ENCODE measurements at places on chromosomes 5 and 9.
A peak's percentile ranks its signal among the peaks of the same experiment; 100 is the strongest.

DNA sequence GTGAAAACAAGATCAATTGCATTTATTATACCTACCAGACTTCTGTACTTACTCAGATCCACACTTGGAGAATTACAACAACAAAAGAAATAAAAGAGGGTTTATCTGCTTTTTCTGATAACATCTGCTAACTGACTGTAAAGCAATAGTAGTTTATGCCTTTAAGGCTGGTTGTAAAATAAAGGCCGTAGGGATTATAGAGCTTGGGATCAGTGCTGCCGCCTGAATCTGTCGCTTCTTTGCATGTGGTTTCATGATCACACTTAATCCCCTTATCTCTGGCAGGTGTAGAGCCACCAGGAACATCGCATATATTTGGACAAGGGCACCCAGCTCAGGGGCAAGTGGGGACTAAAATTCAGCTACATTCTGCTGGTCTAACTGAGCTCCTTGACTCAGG lies 146.7 kb downstream of the CCDC192 start:
- DNase-seq: no peak

GRCh38 chr5:135027697-135028615 lies 6.1 kb downstream of the PITX1 start:
- no peak for DNase-seq

DNA sequence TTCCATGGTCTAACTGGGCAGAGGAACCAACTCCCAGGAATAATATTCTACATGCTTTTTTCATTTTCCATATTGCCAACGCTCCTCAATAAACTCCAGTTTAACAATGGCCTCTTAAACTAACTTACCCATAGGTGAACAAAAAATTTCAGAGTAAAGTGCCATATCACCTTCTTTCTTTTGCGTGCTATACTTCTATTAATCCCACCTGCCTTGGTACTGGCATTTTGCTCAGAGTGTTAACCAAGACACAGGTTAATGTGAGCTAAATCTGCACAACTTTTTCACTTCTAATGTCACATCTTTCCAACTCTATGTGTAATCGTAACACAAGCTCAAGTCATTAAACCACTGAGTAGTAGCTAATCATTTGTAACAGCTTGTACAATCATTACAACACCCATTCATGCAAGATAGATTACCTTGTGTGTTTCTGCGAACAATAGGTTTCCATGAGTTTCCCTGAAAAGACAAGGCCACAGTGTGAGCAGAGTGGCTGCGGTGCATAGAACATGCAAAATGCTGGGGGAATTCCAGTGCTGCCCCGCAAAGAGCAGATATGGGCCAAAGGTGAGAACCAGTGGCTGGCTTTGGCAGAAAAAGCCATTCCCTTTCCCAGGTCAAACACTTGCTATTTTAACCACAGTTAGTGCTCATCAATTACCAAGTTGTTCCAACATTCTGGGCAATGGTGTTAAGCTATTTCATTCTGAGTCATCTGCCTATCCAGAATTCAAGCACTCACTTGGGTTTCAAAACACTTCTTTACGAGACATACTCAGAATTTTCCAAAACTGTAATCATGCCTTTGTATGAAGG lies 42.8 kb downstream of the TIMD4 start:
- DNase-seq: no peak

DNA sequence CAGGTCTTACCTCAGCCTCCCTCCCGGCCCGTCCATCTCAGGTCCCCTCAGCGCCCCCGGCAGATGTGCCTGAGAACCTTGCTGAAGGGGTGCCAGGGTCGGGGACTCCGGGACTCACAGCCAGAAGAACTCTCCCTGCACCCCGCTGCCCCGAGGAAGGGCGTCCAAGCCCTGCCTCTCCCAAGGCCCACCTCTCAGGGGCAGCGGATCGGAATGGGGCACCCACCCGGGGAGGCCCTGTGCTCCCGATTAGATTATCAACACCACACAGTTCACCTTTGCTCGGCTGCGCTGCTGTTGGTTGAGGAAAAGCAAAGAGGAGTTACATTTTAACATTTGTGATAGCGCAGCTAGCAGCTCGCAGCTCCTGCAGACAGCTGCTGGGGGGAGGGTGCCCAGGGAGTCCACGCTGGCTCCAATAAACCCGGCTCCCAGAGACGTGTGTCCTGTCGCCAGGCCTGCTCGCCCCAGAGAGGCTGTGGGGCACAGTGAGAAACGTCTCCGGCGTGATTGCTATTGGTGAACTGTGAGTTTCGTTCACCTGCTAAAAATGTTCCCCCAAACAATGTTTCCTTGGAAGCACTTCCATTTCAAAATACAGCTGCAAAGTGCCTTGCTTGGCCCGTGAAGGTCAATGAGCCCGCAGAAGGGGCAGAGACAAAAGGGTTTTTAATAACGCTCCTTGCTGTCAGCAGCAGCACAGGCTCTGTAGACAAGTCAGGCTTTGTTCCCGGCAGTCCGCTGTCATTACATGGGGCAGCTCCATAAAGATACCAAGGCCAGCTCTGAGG lies 18.6 kb upstream of the SLC6A19 start:
- DNase-seq: no peak

- DNase-seq: no peak
These were observed 187.3 kb upstream of the NMUR2 start for GRCh38 chr5:152592416-152592815.

- peak; percentile 96 for DNase-seq
These were observed 53.4 kb downstream of the GALNT12 start for GRCh38 chr9:98860871-98861293.

DNA sequence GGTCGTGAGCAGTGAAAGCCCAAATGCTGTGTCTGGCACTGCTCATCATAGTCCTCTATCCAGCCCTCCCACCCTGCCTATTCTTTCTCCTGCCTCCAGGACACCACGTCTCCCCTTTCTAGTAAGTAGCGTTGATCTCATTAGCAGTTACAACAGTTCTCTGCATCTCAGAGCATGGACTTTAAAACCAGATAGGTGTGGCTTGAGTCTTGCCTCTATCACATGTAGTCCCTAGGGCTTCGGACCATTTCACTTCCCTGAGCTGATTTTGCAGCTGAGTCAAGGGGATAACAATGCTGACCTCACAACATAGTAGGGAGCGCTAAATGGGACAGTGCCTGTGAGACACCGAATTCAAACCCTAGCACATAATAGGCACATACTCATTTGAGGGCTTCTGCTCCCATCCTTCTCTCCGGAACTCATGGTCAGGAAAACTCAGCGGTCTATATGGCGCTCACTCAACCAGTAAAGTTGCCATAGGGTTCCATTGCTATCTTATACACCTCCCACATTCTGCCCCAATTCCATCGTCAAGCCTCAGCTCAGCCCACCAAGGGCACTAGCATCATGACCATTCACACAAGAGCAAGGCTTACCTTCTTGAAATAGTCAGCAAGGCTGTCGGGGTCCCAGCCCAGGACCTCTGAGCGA lies 515 bp downstream of the LCP2 start:
- no peak for DNase-seq

GRCh38 chr9:22682536-22682935 lies 235.9 kb downstream of the DMRTA1 start:
- DNase-seq: no peak

DNA sequence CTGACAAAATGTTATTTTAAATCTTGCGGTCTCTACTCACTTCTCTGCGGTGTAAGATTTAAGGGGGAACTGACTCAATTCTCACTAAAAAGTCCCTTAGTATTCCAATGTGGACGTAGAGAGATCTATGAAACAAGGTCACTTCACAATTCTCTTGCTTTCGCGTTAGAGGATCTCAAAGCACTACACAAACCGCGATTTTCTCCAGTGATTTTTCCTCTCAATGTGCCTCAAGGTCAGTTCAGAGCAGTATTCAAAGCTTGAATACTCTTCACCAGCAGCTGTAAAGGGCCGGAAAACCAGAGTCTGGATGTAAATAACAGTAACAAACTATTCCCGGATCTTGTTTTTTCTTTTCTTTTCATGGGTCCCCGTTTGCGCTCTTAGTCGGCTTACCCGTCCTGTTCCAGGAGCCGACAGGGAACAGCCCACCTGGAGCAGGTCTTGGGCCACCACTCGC lies 128.2 kb downstream of the TMEM161B start:
- no peak for DNase-seq

GRCh38 chr9:79210541-79211243 lies 361.1 kb upstream of the TLE4 start:
- DNase-seq: no peak

GRCh38 chr5:26482810-26483375 lies 555.5 kb downstream of the CDH9 start:
- DNase-seq: no peak

GRCh38 chr5:112694853-112695709 lies 42.6 kb upstream of the APC start:
- DNase-seq: peak; percentile 79
